ENCODE measurements at places on chromosomes 7 and 10.

GRCh38 chr10:113126229-113127201 lies 176.5 kb downstream of the TCF7L2 start:
- DNase-seq: peak; percentile 75

GRCh38 chr7:627661-628401 lies 98.7 kb upstream of the DNAAF5 start:
- no peak for DNase-seq

GRCh38 chr7:6380310-6381095 lies 67.3 kb downstream of the DAGLB start:
- no peak for DNase-seq

GRCh38 chr10:100696477-100696901 lies 48.9 kb upstream of the PAX2 start:
- DNase-seq: no peak

- DNase-seq: peak; percentile 64
Observed at GRCh38 chr10:47020471-47020870, 109.2 kb downstream of the PTPN20 start.

- DNase-seq: no peak
Observed at GRCh38 chr7:41574377-41574776, 128.5 kb downstream of the INHBA start.

- no peak for DNase-seq
Observed at GRCh38 chr10:308101-308500, 172.8 kb downstream of the ZMYND11 start.

- peak; percentile 16 for DNase-seq
Observed at GRCh38 chr7:16066805-16067459, 354.4 kb downstream of the CRPPA start.

GRCh38 chr10:21604651-21605050 lies 70.6 kb downstream of the MLLT10 start:
- no peak for DNase-seq

GRCh38 chr10:131580674-131581073 lies 269.2 kb upstream of the TCERG1L start:
- DNase-seq: no peak

All from inflammatory macrophage treated with lipopolysaccharide for 4 hours (primary cell).